ENCODE measurements at places on chromosomes 3 and 15.

- peak; percentile 15 for DNase-seq
Observed at GRCh38 chr15:88394553-88395145, 72.5 kb downstream of the MRPL46 start.

GRCh38 chr3:45864760-45865519 is 21.4 kb upstream of the CCR9 start:
- DNase-seq = no peak

DNA sequence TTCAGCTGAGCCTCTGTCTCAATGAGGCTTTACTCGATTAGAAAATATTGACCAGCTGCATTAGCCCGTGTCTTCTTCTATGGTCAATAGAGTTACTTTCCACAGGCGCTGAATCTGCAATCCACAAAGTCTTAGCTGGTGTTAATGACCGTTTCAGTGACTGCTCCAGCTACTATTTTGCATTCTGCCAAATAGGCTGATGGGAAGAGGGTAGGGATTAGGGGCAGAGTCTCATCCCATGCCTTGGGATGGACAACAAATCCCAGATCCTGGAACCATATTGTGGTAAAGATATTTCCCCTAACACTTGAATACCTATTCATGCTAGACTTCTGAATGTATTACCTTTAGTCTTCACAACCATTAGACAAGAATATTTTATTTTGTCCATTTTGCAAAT is 29.5 kb upstream of the MAGI1 start:
- DNase-seq = no peak

DNA sequence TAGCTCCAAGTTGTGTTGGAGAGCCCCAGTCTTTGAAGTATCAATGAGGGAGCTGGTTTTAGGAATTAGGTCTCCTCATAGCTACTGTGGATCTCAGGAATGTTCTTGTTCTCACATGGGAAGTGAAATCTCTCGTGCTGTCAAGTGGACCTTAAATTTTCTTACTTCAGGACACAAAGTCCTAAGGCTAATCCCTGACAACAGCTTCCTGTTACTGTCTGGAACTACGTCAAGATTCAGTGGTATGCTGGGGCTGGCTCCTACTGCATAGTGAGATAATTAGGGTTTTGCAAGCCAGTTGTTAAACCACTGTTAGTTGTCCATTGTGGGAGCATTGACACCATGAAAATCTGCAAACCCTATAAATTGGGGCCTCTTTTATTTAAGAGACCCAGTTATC is 22.8 kb downstream of the MESP1 start:
- peak; percentile 66 for DNase-seq

DNA sequence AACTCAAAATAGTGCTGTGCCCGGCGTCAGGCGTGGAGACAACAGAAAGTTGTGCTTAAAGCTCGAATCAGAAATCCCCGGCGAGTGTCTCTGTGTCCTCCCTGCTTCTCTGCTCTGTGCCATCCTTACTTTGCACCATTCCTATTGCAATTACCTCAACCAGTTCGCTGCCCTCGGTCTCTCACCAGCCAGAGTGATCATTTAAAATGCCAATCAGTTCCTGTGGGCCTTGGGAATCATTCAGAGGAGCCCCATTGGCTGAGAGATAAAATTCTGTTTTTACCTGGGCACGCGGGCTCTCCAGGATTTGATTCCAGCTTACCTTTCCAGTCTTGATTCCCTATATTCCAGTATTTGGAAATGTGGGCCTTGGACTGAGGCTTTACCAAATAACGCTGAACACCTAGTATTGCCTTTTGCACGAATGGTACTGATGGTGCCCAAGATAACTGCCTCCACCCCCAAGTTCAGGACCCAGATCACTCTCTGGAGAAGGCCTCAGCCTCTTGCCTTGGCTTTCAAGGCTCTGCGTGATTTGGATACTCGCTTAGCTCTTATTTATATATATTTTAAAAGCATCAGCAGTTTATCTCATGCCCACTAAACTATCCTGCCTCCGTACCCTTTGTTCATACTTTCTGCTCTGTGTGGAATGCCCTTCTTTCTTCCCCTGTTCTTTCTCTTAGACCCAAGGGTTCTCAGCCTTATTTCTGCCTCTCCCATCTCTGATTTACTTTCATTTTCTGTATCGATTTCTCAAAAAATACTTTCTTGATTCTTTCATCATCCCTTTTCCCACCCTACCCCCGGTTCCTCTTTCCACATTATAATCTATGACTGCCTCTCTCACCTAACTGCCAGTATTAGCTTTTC is 863 bp downstream of the PSMA4 start:
- DNase-seq = peak; percentile 68

GRCh38 chr3:21979706-21980105 is 228.7 kb upstream of the ZNF385D start:
- peak; percentile 19 for DNase-seq

DNA sequence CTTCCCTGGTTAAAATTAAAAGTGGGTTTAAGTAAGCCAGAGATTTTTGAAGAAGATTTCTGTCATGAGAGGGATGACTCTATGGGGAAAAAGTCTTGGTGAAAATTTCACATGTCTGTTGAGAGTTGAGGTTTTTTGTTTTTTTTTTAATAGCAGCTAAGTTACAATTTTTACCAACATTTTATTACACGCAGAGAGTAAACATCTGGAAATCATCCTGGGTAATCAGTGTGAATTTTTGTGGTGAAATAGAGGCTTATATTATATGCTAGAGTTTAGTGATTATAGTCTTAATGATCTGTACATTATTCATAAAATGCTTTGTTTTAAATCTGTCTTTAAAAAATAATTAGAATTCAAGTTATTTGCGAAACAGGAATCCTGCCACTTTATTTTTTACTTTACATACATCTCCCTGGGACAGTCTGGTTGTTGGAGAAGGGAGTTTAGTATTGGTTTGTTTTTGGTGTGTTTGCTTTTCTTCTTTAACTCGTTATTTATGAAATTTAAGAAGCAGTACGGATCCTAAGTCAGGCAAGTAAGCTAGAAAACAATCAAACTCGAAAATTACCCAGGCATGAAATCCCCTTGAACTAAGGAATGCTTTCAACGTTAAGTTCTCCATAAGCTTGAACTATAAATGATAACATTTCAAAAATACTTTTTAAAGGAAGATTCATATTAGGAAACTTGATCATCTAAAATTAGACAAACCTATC is 143.4 kb upstream of the TSC22D2 start:
- peak; percentile 43 for DNase-seq

DNA sequence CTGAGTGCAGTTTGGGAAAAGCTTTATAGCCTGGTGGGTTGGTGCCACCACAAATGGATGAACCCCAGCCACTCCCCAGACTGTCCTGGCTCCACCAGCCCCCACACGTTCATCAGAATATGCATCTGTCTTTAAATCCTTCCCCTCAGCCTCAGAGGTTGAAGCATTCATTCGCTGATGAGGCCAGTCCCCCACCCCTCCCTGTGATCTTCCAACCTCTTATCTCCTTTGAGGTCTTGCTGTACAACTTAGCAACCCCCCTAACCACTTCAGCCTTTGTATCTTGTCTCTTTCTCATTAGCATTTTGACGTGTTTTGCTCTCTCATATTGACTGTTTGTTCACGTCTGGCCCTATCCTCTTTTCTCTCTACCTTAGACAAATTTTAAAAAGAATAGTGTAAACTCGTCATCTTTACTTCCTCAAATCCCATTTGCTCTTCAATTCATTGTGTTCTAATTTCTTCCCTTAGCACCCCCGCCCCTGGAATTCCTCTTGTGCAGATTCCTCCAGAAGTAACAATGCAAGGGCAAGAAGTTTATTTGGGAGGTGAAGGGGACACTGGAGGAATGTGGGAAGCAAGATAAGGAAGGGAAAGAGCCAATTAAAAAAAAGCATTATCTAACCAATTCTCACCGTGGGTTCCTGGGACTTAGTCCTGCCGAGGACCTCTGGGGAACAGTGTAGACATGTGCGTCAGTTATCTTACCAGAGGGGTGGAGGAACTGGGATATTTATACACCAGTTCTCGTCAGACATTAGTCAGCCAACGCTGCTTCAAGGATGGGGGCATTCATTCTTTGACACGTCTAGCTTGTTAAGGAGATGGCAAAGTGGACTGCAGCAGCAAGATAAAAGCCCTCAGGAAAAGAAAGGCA is 38.6 kb downstream of the MOBP start:
- no peak for DNase-seq

DNA sequence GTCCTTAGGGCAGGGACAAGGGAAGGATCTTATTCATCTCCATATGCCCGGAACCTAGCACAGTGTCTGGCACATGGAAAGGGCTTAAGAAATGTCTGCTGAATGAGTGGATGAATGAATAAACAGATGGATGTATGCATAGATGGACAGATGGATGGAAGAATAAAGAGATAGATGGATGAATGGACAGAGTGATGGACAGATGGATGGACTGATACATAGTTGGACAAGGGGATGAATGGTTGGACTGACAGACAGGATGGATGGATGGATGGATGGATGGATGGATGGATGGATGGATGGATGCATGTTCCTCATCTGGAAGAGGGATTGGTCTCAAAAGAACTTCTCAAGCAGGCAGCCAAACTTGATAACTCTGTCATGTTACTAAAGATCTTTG is 177.6 kb downstream of the MEGF11 start:
- no peak for DNase-seq

DNA sequence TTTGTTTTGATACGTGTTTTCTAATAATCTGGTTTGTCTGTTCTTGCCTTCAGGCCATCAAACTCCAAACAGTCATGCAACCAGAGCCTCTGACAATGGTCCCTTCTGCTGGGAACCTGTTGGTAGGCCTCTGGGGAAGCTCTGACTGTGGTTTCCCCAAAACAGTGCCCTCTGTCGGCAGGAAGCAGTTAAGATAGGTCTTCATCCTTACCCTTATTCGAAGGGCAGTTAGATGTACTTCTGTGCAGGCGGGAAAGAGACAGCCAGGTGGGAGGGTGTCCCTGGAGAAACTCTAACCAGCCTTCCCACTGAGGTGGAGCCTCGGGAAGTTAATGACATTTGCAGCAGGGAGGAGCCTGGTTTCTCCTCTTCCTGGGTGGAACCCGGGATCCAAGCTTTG is 81.6 kb upstream of the CHMP2B start:
- no peak for DNase-seq

- DNase-seq = no peak
Observed at GRCh38 chr3:171591070-171591469, 130.9 kb upstream of the TNIK start.

DNA sequence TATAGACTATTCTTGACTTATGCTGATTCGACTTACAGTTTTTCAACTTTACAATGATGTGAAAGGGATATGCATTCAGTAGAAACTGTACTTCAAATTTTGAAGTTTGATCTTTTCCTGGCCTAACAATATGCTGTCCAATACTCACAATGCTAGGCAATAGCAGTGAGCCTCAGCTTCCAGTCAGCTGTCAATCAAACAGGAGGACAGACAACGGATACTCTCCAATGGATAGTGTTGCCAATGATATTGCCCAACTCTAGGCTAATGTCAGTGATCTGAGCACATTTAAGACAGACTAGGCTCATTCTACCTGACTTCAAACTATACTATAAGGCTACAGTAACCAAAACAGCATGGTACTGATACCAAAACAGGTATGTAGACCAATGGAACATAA is 55.0 kb upstream of the ZNF280D start:
- no peak for DNase-seq

- peak; percentile 50 for DNase-seq
Observed at GRCh38 chr3:186930143-186930640, at the start of gene ST6GAL1. TSS of gene ST6GAL1 (plus strand) at chr3:186930526. CDS start at chr3:187042704, 112,178 bp downstream.

GRCh38 chr15:75237316-75237982 is 20.7 kb upstream of the GOLGA6C start:
- DNase-seq = no peak

DNA sequence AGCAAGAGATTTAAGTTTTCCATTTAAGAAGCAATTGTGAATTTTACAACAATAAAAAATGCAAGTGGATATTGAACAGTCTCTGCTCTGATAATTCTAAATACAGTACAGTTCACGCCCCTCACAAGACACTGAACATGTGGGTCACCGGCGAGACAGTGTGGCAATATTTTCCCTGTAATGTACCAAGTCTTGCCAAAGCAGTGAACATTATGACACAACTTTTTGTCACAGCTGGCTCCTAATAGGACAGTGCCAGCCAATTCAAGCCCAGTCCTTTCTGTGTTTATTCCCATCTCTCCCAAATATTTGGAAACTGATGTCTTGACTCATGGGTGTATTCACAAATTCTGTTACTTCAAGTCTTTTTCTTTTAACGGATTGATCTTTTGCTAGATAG is 62.3 kb downstream of the PPARG start:
- DNase-seq = peak; percentile 40

- DNase-seq = peak; percentile 12
Observed at GRCh38 chr3:194313560-194314387, 37.4 kb downstream of the CPN2 start.

DNA sequence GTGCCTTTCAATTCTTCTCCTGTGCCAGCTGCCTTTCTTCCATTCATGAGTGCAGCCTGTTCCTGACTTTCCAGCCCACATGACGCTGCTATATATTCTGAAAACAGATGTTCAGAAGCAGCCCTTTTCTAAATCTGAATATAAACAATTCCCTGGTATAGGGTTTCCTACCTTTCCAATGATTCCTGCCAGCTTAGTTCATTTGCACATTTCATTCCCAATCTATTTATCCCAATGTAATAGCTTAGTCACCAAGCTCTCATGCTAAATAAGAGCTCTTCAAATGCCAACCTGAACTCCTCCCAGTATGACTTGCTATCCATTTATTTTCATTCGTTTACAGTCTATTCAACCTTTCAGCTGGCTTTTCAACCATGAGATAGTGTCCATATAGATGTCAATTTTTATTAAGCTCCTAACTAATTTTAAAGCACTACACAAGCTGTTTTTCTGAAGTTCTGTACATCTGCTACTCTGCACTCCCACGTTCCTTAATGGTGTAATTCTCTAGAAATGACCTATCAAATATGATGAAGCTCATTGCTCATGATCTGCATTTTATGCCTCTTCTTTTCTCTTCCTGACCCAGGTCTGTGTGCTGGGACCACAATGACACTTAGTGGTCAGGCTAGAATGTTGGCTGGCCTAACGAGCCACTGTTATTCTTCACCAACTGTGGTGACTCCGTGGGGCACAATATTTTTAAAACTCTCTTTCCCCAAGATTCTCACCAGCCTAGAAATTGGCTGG is 605.0 kb upstream of the TBL1XR1 start:
- peak; percentile 74 for DNase-seq

DNA sequence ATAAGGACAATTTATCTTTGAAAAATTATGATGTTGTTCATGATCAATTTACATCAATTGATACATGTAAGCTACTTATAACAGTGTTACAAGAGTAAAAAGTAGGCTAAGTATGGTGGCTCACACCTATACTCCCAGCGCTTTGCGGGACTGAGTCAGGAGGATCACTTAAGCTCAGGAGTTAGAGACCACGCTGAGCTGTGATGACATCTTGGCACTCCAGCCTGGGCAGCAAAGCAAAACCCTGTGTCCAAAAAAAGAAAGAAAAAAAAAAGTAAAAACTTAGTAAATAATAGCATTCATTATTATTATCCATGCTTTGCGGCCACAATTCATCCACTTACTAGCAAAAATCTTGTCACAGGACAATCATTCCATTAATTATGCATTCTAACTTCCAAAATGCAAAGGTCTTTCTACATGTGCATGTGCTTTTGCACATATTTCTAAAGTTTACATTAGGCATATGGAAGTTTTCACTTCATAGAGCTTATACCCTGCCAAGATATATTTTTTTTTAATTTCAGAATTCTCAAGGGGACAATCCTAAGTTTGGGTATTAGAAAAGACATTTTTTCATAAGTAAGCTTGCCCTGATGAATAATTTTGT is 243.3 kb upstream of the RARB start:
- DNase-seq = no peak

GRCh38 chr3:8560366-8561007 is 58.9 kb downstream of the LMCD1 start:
- DNase-seq = peak; percentile 41
